K562 (cell line): ENCODE measurements at places on chromosomes 4 and X. TPM values are rescaled to one million over a fixed set of nuclear protein-coding genes. Genes with fewer than 3 reads are reported as not detected.

DNA sequence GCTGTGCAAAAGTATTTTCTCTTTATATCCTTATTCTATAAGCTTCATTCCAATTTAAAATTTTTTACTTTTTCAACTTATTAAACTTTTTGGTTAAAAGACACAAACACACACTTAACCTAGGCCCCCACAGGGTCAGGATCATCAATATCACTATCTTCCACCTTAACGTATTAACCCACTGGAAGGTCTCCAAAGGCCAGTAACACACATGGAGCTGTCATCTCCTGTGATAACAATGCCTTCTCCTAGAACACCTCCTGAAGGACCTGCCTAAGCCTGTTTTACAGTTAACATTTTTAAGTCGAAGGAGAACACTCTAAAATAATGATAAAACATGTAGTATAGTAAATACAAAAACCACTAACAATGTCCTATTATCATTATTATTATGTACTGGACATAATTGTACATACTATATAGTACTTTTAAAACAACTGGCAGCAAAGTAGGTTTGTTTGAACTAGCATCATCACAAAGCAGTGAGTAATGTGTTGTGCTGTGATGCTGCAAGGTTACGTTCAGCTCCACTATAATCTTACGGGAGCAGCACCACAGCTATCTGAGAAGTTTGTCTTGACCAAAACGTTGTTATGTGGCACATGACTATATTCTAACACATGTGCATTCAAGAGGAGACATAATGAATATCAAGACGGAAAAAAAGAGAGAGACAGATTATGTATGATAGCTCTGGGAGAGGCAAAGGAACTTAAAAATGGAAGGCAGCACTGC, 33.7 kb downstream of the DHX15 start:
- no peak overlapping the region for H3K4me3 ChIP-seq
- H3K27me3 ChIP-seq: no peaks in the 10 kb centered on the region
- no peak overlapping the region for H3K27ac ChIP-seq
- no peak for DNase-seq

GRCh38 chr4:23348789-23349498, 540.9 kb downstream of the PPARGC1A start:
- H3K27ac ChIP-seq: no peak overlapping the region
- H3K4me3 ChIP-seq: no peak overlapping the region
- H3K4me1 ChIP-seq: no peaks in the 10 kb centered on the region
- H3K27me3 ChIP-seq: no peaks in the 10 kb centered on the region
- DNase-seq: no peak

- no peak for DNase-seq
- no peaks in the 10 kb centered on the region for H3K4me1 ChIP-seq
- H3K27me3 ChIP-seq: no peaks in the 10 kb centered on the region
Observed at GRCh38 chr4:150056569-150056968, 21.7 kb upstream of the DCLK2 start.

DNA sequence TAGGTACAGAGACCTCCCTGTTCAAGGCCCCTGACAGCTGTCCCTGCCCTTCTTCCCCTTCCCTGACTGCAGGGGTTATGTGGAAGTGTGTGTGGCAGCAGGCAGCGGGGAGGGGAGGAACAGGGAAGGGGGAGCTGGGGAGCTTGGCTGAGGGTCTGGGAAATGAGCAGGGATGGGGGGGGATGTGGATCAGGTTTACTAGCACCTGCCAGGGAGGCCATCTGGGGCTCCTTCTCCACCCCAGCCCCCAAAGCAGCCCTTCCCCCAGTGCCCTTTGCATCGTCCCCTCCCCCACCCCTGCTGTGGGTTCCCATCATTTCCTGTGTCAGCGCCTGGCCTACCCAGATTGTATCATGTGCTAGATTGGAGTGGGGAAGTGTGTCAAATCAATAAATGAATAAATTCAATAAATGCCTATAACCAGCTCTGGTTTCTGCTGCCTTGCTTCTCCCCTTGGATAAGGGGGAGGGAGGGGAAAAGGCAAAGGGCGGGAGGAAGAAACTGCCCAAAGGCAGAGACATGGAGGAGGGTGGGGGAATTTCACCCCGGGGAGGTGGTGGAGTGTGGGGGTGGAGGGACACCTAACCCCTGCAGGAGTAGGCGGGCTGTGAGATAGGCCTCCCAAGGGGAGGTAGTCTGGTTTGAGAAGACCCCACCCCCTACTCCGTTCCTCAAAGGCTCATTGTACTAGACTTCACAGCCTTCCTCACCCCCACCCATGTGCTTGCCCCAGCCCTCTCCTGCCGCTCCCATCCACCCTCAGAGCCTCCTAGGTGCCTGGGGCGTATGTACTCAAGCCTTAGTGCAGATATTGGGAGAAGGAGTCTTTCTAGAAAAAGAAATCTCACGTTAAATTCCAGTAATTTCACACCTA, 3.2 kb downstream of the CXorf65 start:
- peak; percentile 93 for DNase-seq
- H3K27ac ChIP-seq: peak overlapping the region; percentile 91
- H3K4me3 ChIP-seq: peak overlapping the region; percentile 44
- H3K36me3 ChIP-seq: peaks cover 3% of the 10 kb centered on the region; the same call in 1 of the 3 replicates
- peaks cover 54% of the 10 kb centered on the region for H3K4me1 ChIP-seq
- no peaks in the 10 kb centered on the region for H3K27me3 ChIP-seq

DNA sequence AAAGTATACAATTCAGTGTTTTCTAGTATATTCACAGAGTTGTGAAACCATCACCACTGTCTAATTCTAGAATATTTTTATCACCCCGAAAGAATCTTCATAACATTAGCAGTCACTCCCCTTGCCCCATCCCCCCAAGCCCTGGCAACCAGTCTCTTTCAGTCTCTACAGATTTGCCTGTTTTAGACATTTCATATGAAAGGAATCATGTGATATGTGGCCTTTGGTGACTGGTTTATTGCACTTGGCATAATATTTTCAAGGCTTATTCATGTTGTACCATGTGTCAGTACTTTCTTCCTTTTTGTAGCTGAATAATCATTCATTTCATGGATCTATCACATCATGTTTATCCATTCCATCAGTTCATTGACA, 371.7 kb downstream of the AFF2 start:
- DNase-seq: no peak
- no peak overlapping the region for H3K27ac ChIP-seq
- H3K4me3 ChIP-seq: no peak overlapping the region
- H3K36me3 ChIP-seq: no peaks in the 10 kb centered on the region
- no peaks in the 10 kb centered on the region for H3K27me3 ChIP-seq

GRCh38 chr4:95732061-95732460, 107.8 kb upstream of the PDHA2 start:
- H3K4me3 ChIP-seq: no peak overlapping the region
- no peaks in the 10 kb centered on the region for H3K4me1 ChIP-seq
- H3K36me3 ChIP-seq: no peaks in the 10 kb centered on the region

GRCh38 chr4:138509346-138509745, 267.2 kb upstream of the SLC7A11 start:
- no peaks in the 10 kb centered on the region for H3K27me3 ChIP-seq
- no peak overlapping the region for H3K4me3 ChIP-seq
- H3K36me3 ChIP-seq: no peaks in the 10 kb centered on the region
- H3K4me1 ChIP-seq: no peaks in the 10 kb centered on the region
- no peak overlapping the region for H3K27ac ChIP-seq
- DNase-seq: no peak

DNA sequence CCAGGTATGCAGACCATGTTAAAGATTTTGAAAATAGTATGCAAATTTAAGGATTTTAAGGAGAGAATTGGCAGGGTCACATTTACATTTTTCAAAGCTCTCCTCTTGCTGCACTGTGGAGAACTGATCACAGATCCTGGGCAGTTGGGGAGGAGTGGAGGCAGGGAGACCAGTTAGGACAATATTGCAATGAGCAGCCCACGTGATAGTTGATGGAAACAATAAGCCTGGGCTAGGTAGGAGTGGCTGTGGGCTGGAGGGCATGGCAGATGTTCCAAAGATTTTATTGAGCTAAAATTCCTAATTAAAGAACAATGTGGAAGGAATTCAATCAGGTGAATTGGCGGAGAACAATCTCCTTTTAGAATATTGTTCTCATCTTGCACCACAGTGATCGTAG, 50.6 kb downstream of the ENPEP start:
- DNase-seq: no peak
- no peak overlapping the region for H3K4me3 ChIP-seq
- H3K4me1 ChIP-seq: no peaks in the 10 kb centered on the region
- H3K27me3 ChIP-seq: no peaks in the 10 kb centered on the region
- H3K36me3 ChIP-seq: no peaks in the 10 kb centered on the region

- no peak overlapping the region for H3K4me3 ChIP-seq
- H3K27me3 ChIP-seq: no peaks in the 10 kb centered on the region
- H3K27ac ChIP-seq: no peak overlapping the region
- DNase-seq: no peak
- no peaks in the 10 kb centered on the region for H3K4me1 ChIP-seq
- H3K36me3 ChIP-seq: no peaks in the 10 kb centered on the region
Observed at GRCh38 chr4:119643306-119644042, 14.9 kb upstream of the PDE5A start.

GRCh38 chr4:39043861-39044363, 11.7 kb upstream of the TMEM156 start:
- H3K27me3 ChIP-seq: no peaks in the 10 kb centered on the region
- no peaks in the 10 kb centered on the region for H3K4me1 ChIP-seq
- H3K36me3 ChIP-seq: no peaks in the 10 kb centered on the region
- no peak for DNase-seq
- H3K27ac ChIP-seq: peak overlapping the region; percentile 83
- peak overlapping the region; percentile 71 for H3K4me3 ChIP-seq

GRCh38 chr4:177380730-177381287, 61.4 kb downstream of the AGA start:
- DNase-seq: peak; percentile 17
- peaks cover 9% of the 10 kb centered on the region; the same call in 1 of the 2 replicates for H3K4me1 ChIP-seq
- H3K27ac ChIP-seq: no peak overlapping the region
- no peaks in the 10 kb centered on the region for H3K36me3 ChIP-seq
- H3K27me3 ChIP-seq: no peaks in the 10 kb centered on the region

- no peak overlapping the region for H3K27ac ChIP-seq
- H3K4me1 ChIP-seq: peaks cover 28% of the 10 kb centered on the region
- no peak for DNase-seq
- no peaks in the 10 kb centered on the region for H3K27me3 ChIP-seq
- H3K4me3 ChIP-seq: no peak overlapping the region
Observed at GRCh38 chr4:159051245-159052071, 51.4 kb upstream of the RAPGEF2 start.

MAGED4B gene
- total RNA-seq: 0.54 TPM in 1 of 2 replicates, not detected in the other

C4orf36 gene
- not detected in 2 replicates for total RNA-seq

TEX11 gene
- total RNA-seq: 0.29 and 0.31 TPM in 2 replicates

XG gene
- total RNA-seq: not detected in 2 replicates

TREX2 gene
- total RNA-seq: 0.51 and 0.82 TPM in 2 replicates

ODAM gene
- not detected in 2 replicates for total RNA-seq

DGAT2L6 gene
- not detected in 2 replicates for total RNA-seq

CXCL11 gene
- 4.0 and 4.5 TPM in 2 replicates for total RNA-seq

MAGEE2 gene
- not detected in 2 replicates for total RNA-seq
